ENCODE measurements at places on chromosomes 4 and X.

DNA sequence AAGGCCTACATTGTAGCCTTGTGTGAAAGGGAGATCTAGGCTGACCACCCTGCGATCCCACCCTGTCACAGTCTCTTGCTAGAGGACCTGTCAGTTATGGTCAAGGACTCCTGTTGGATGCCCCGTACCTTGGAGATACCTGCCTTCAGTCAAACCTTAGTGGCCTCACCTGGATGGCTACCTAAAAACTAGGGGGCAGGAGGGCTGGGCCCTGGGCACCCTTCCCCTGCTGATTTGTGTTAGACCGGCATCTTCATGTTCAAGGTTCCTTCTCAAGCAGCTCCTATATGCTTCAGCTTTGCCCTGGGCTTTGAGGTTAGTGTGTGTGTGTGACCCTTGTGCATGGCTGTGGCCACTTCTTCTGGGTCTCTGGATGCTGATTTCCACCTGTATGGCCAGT is 35.3 kb downstream of the CCKAR start:
- DNase-seq, result no peak

DNA sequence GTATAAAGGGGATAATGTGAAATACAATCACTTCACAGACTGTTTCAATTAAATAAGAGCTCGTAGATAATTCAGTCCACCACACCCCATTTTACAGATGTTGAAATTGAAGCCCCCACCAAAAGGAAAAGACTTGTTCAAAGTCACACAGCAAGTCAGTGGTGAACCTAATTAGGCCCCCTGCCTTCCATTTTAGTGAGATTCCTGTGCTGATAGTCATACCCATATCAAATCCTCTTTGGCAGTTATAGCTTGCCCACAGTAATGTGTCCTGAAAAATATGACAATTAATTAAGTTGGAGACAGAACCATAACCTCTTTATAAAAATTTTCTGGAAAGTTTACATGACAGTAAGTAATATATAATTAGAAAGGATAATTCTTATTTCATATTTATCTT is 58.0 kb downstream of the AR start:
- no peak for DNase-seq

DNA sequence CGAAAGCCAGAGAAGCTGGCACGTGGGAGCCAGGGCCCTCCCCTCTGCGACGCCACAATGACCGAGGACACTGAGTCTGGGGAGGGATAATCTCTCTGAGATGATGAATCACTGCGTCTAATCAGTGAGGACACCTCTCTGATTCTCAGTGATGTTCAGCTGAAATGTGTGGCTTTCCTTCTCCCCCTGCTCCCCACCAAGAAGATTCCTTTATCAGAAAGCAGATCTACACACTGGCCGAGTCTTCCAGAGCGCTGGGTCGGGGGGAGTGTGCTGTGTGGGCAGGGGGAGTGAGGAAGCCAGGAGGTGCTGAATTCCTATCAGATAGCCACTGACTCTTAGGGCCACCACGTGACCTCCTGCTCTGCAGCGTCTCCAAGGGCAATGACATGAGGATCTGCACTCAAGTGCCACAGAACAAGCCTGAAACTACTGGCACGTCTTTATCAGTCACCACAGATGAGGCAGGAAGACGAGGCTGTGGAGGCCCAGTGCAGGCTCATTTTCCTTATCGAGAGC is 89.2 kb downstream of the GATB start:
- DNase-seq, result no peak

DNA sequence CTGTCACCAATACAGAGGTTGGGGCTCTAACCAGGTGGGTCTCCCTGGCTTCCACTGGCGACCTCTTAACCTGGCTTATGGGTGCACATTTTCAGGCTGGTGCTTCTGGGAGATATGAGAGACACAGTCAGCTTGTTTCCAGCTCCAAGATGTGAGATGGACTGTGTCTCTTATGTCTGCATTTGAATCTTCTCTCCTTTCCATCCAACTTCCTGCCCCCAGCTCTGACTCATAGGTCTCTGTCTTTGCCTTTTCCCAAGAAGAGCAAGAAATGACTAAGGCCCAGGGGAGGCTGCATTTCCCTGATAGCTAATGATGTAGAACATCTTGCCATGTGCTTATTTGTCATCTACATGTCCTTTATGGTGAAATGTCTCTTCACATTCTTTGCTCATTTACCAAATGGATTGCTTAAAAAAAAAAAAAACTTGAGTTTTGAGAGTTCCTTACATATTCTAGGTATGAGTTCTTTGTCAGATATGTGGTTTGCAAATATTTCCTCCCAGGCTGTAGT is 3.2 kb upstream of the UXT start:
- DNase-seq, result peak; percentile 75

DNA sequence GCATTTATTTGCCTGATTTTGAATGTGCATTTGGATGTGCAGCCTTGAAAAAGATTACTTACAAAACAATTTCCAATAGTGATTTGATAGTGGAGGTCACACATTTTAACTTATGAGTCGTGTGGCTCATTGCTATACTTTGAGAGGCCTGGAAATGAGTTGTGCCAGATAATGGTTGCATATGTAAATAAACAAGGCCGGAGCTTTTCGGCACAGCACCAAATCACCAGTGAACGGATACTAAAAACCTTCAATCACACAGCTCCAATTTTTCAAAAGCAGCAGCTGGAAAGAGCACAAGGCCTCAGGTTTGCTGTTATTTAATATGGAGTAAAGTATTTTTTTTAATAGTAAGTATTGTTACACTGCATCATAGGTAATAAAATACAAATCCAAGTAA is 57.2 kb downstream of the NPY5R start:
- DNase-seq, result no peak

DNA sequence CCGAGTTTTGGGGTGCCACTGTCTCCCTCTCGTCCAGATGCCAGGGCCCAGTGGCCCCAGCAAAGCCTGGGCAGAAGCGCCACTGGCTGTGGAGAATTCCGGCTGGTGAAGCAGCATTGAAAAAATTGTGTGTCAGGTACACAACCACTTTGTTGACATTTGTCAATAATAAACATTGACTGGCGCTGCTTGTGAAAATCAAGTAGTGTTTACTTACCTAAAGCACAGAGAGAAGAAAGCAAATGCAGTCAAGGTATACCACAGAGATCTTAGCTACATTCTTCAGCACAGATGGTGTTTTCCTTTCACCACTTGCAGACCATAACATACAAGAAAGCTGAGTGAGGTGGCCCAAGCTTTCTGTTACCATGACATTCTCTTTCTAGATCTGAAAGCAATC is 14.5 kb upstream of the SLC7A11 start:
- no peak for DNase-seq

GRCh38 chr4:174053895-174054294 is 229.6 kb downstream of the FBXO8 start:
- no peak for DNase-seq

DNA sequence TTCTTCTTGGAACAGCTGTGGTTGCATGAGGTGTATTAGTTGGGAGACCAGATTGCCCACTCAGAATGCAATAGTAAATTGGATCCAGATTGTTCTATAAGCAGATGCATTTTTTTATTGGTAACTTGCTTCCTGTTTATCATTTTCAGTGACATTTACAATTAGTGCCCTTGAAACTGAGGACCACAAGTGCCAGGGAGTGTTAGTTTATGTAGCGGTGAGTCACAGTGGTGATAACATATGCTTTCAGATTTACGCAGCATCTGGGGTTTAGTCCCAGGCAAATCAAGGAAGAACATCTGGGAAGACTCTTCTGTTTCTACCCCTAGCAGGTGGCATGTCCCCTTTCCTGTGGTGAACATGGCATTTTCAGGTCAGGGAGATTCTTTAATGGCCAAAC is 24.1 kb downstream of the FRMPD4 start:
- no peak for DNase-seq

DNA sequence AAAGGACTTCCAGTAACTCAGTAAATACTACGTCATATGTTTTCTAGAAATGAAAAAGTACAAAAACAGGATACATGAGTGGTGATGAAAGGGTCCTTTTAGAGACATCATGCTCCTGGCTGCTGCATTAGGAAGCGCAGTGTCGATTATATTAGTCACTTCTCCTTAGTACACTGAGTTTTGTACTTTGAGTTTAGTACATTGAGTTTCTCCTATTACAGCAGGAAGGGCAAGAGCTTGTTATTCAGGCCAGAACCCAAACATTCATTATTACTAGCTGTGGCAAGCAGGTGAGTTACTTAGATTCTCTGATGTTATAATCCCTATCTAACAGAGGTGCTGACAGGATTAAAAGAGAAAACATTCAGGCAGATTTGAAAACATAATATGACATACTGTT is 21.3 kb downstream of the RPGR start:
- DNase-seq, result no peak

DNA sequence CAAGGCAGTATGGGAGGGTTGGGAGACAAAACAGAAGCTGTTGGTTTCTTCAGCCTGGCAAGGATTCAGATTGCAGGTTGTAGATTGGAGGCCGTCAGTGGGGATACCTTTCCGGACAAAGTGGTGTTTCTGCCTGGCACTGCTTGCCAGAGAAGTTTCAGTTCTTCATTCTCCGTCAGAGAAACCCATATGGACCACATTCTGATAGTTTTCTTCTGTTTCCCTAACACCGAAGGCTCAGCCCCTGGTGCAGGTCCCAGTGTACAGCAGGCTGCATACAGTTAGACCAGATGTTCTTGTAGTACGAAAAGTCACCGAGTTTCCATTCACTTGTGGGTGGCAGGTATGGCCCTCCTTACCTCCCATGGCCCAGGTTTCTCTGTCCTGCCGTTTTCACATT is 107.3 kb downstream of the PTTG2 start:
- no peak for DNase-seq

GRCh38 chrX:15142084-15142715 is 127.7 kb downstream of the ASB9 start:
- peak; percentile 7 for DNase-seq

DNA sequence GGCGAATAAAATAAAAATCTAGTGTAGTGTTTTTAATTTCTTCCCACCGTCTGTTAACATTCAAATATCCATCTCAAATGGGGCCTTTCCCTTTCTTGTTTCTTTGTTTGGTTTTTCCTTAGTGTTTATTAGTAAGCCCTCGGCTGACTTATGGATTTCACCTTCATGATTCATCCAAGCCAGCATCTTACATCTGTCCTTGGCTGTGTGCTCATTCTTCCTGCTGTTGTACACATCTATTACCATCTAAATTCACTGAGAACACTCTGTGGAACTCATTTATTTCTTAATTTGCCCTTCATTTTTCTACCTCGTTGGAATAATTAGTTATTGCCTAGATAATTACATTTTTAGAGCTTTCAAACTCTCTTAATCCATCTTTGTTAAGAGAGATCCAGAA is 84.9 kb downstream of the SPCS3 start:
- DNase-seq, result no peak

Data from activated CD4-positive, alpha-beta T cell treated with anti-CD3 and anti-CD28 coated beads, Interleukin-2, Interleukin-6, amounts not matched to agents 100 ng/mL and 50 ng/mL, durations not matched to agents 16 hours and 8 hours (primary cell).